Muscle of back (tissue), 13 donors: ENCODE measurements at places on chromosomes 13 and 19.

- no peak for DNase-seq
Measured at GRCh38 chr19:23777216-23777615, 18.5 kb upstream of the ZNF681 start.

GRCh38 chr13:109787135-109787954, 962 bp upstream of the IRS2 start:
- DNase-seq: no peak

GRCh38 chr13:21138561-21138960, 37.8 kb downstream of the SKA3 start:
- peak; percentile 16 for DNase-seq

DNA sequence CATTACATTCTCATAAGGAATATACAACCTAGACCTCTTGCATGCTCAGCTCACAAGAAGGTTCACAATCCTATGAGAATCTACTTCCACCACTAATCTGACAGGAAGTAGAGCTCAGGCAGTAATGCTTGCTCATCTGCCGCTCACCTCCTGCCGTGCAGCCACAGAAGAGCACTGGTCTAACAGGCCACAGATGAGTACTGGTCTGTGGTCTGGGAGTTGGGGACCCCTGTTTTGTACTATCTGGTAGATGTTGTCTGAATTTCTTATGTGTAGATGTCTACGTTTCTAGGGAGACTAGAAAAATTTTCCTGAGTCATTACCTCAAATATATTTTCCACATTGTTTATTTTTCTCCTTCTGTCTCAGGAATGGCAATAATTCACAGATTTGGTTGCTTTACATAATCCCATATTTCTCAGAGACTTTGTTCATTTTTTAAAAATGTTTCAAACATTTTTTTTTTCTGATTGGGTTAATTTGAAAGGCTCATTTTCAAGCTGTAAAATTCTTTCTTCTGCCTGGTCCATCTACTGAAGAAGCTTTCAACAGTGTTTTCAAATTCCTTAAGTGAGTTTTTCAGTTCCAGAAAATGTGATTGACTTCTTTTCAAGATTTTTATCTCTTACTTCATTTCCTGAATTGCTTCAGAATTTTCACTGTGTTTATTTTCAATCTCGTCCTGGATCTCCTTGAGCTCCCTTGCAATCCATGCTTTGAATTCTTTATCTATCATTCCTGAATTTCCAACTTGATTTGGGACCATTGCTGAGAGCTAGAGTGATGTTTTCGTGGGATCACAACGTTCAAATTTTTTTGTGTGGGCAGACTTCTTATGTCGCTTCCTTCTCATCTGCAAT, 1322.2 kb downstream of the PCDH9 start:
- DNase-seq: no peak

DNA sequence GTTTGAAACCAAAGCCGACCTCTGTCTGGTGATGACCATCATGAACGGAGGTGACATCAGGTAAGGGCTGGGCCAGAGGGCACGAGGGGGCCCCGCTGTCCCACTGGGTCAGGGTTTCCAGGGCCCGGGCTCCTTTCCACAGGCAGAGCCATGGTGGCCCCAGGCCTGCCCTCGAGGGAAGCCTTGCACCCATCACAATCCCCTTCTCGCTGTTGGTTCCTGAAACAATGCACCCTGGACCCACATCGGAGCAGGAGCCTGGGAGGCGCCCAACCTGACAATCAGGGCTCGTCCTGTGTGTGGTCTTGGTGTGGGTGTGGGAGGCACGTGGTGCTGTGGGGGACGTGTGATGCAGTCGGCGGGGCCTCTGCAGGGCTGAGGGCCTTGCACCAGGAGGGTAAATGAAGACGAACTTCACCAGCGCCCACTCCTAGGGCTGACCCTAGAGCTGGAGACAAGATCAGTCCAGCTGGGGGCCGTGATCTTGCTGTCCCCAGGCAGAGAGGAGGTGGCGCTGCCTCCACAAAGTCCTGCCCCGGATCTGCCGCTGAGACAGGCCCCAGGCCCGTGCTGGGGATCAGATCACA, 2.8 kb downstream of the GRK1 start:
- DNase-seq: no peak

DNA sequence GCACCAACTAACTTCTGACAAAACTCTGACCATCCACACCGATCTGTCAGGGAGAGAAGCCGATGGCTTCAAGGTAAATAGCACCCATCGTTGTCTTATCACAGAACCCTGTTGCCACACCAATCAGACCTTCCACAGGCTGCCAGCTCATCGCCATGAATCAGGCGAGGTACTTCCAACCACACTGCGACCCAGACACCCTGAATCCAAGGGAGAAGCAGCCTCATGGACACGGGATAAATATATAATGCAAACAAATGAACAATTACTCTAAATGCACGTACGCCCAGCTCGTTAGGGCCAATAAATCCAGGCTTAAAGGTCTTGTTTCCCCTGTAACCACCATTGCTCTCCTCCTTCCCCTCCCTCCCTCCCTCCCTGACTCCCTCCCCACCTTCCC, 20.8 kb downstream of the RANBP3 start:
- DNase-seq: no peak

DNA sequence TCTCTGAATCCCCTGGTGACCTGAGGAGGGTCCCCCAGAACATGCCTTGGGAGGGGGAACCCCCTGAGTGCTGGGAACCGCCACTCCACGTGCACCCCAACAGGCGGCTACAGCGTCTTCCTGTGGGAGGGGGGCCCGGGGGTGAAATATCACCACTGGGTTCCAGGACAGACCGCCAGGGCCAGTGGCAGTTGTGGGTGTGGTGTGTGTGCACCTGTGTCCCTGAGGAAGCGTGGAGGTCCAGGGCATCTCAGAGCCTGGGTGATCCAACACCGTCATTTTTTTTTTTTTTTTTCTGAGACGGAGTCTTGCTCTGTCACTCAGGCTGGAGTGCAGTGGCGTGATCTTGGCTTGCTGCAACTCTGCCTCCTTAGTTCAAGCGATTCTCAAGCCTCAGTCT, 4.2 kb downstream of the ADGRE5 start:
- DNase-seq: no peak

DNA sequence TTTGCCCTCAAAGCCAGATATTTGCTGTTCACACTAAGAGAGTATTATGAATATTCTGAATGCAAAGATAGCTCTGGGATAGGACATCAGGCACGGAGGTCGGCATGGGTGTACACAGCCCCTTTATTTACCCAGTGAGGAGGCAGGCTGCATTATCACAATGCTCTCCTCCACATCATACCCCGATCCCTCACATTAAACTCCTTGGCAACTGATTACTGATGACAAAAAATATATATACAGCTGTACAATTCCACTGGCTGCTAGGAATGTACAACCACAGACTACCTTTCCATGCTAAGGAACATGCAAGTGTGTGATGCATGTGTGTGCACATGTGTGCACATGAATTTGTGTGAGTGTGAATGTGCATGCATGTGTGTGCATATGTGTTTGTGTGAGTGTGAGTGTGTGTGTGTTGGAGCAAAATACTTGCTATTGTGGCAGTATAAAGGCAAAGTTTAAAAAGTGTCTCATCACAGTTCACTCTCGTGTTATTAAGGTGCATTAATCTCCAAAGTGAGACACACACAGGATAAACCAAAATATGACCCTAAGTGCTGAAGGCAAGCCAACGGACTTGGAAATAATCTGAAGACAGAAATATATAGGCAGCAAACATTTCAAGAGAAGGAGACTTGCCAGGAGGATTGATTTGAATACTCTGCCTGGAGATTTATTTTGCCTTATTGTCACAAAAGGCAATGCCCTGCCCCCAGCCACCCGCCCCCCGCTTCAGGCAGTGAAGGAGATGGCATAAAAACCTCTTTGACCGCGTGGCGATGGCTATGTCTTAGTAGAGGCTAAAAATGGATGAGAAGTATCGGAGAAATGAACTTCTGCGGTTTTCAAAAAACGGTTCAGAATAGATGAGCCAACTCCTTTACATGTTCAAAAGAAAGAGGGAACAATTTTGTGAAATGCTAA, 274.8 kb downstream of the TSHZ3 start:
- DNase-seq: peak; percentile 64

DNA sequence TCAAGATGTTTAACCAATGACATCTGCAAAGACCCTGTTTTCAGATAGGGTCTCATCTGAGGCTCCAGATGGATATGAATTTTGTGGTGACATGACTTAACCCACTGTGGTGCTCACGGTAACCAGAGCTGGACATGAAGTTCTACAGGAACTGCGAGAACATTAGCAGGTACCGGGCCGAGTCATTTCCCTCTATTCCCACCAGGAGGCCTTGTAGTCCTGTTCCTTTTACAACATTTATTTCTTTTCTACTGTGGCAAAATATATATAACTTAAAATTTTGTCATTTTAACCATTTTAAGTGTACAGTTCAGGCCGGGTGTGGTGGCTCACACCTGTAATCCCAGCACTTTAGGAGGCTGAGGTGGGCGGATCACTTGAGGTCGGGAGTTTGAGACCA, 7.6 kb upstream of the TSPAN16 start:
- no peak for DNase-seq

DNA sequence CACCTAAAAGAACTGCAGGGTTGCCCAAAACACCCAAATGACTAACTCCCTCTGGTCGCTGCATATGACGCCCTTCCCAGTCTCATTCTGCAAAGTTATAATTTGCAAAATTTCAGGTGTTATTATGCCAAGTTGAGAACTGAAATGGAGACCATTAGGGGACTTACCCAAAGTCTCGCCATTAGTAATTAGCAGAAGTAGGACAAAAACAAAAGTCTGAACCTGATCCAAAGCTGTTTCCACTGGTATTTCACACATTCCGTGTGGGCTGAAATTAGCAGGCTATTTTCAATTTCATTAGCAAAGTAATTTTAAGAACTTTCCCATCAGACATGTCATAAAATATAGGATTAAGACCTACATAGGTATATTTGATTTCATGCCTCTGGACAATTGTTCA, 6.8 kb downstream of the RUBCNL start:
- DNase-seq: no peak

DNA sequence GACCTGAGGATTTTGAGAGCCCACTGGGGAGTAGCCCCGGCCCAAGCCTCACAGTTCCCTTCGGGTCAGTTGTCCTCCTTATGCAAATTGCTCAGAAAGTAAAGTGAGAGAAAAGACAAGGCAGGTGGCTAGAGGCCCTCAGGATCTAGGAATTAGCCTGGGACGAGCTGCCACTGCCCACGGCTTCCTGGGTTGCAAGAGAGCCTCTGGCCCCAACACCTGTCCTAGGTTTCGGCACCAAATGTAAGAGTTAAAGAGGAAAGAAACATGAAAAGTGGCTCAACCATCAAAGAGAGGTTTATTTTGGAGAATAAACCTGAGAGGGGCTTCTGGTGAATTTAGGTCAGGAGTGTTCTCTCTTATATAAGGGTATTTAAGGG, 25.6 kb downstream of the TMEM255B start:
- no peak for DNase-seq

GRCh38 chr13:21032656-21033055, 28.7 kb downstream of the LATS2 start:
- DNase-seq: no peak

GRCh38 chr19:16871871-16872270, 16.9 kb upstream of the F2RL3 start:
- no peak for DNase-seq

- no peak for DNase-seq
Measured at GRCh38 chr19:51794885-51795490, at the start of gene FPR3. FPR3 (plus strand) TSS chr19:51795157; CDS start chr19:51823749, 28,592 bp downstream.

GRCh38 chr19:12703046-12703445, 6.6 kb upstream of the FBXW9 start:
- DNase-seq: peak; percentile 27

GRCh38 chr19:4717966-4718701, 5.5 kb downstream of the DPP9 start:
- DNase-seq: no peak

GRCh38 chr13:112101360-112101930, 34.5 kb downstream of the SOX1 start:
- DNase-seq: no peak

DNA sequence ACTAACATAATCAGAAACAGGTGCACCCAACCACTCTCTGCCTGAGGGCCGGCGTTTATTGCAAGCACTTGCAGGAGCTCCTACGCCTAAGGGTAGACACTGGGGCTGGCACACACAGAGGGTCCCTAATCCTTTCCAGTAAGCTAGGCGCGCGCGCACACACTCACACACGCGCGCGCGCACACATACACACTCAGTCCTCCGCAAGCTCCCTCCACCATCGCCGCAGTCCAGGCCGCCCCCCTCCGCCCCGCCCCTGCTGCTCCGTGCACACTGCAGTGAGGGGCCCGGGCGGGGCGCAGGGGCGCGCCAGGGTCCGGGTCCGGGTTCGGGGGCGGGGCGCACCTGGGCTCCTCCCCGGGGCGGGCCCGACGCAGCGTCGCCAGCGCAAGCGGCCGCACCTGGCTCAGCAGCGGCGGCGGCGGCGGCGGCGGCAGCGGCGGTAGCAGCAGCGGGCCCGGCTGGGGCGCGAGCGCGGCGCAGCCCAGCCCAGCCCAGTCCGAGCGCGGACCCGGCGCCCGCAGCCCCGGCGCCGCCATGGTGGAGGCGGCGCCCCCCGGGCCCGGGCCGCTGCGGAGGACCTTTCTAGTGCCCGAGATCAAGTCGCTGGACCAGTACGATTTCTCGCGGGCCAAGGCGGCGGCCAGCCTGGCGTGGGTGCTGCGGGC, at the start of gene CAMSAP3:
TSS of gene CAMSAP3 (plus strand) at position 398 of the 668 bp plus-strand sequence. CDS start at position 538, 140 bp downstream.
- DNase-seq: no peak

- no peak for DNase-seq
Measured at GRCh38 chr13:113625965-113626721, 31.9 kb downstream of the ATP4B start.

- DNase-seq: no peak
Measured at GRCh38 chr19:45363861-45364459, 6.4 kb downstream of the ERCC2 start.

- no peak for DNase-seq
Measured at GRCh38 chr19:13707915-13708314, 56.4 kb upstream of the MRI1 start.

DNA sequence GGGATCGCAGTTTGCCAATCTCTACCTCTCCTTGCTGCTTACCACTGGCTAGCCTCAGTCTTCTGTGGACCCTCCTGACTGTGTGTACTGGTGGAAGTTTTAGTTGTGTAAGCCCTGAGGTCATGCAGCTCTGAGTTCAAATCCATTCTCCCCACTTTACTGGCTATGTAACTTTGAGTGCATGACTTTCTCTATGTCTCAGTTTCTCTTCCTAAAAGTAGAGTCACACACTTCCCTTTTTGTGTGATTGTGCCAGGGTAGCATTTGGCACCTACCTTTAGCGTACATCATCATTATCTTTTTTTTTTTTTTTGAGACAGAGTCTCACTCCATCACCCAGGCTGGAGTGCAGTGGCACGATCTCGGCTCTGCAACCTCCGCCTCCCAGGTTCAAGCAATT, 70.3 kb downstream of the MAP4K1 start:
- no peak for DNase-seq

- no peak for DNase-seq
Measured at GRCh38 chr19:18431351-18432197, 6.4 kb downstream of the ISYNA1 start.

DNA sequence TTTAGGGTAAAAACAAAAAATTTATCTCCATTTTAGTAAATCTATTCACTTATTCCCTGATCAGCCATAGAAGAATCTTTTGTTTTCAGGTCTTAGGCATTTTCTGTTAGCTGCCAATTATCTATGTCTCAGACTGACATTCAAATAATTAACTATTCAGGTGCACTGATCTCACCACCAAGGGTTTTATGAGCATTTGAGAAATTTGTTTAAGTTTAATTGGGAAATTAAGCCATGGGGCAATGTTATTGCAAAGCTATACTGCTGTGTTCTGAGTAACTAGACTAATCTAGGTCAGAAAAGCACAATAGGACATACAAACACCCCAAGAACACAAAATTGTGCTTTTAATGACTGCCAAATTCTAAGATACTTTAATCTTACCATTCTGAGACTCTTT, 210.7 kb upstream of the EDNRB start:
- DNase-seq: no peak

- peak; percentile 63 for DNase-seq
Measured at GRCh38 chr19:48249502-48250014, 6.2 kb downstream of the CARD8 start.
